ENCODE measurements at places on chromosomes 5 and 9.

GRCh38 chr9:108521063-108521590, 334.7 kb downstream of the ACTL7B start:
- DNase-seq = no peak

GRCh38 chr9:70110194-70111041, 66.8 kb downstream of the MAMDC2 start:
- DNase-seq = no peak

DNA sequence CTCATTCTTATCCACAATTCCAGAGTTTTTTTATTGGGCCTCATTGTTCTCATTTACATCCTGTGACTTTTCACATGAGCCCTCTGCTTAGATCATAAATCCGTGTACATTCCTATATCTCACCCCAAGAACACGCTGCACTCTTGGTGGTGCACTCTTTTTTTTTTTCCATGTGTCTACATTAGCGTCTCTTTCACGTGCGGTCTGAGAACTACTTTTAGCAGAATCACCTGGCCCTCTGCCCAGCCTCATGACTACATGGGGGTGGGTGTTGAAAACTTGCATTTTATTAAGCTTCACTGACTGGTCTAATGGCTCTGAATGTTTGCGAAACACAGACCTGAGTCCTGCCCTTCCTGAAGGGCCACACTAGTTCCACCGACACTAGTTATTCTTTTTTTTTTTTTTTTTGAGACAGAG, 18.6 kb downstream of the C9orf57 start:
- no peak for DNase-seq

DNA sequence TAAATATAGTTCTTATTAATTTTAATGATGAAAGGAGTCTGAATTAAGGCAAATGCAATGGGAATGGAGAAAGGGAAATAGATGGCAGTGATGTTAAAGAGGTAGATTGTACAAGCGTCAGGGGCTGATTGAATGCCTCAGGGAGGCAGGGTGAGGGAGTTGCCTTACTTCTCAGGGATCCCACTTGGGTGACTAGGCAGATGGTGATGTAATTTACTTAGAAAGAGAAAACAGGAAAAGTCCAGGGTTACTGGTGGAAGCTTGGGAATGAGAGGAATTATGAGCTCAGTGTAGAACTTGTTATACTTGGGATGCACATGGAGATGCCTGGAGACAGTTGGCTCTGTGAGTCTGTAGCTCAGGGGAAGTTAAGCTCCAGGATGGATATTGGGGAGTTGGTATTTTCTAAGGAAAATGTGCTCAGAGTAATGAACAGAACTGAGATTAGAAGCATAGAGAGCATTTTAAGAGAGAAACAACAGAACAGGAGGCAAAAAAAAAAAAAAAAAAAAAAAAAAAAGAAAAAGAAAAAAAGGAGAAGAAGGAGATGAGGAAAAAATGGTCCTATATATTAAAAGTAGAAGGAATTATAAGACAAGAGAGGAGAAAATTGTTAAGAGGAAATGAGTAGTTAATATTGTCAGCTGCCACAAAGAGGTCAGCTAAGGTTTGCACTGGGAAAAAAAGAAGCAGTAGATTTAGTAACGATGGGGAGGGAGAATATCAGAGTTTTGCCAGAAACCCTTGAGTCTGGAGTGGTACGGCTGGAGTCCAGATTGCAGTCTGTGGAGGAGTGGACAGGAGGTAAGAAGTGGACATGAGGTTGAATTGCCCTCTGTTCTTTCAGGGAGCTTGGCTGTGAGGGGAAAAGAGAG, 88.0 kb upstream of the ELL2 start:
- DNase-seq = no peak

GRCh38 chr9:128008171-128008570, 27.4 kb upstream of the EEIG1 start:
- no peak for DNase-seq
